T-helper 2 cell treated with Interferon-gamma antibody and Interleukin-4, amounts not matched to agents 5 μg/mL and 100 μg/mL, for 36 hours (primary cell): ENCODE measurements at places on chromosomes 16 and 17.

- no peak overlapping the region for H3K4me3 ChIP-seq
- peaks cover 5% of the 10 kb centered on the region for H3K36me3 ChIP-seq
- no peaks in the 10 kb centered on the region for H3K27me3 ChIP-seq
- H3K27ac ChIP-seq, result no peak overlapping the region
Measured at GRCh38 chr17:69539781-69540319, 125.4 kb downstream of the MAP2K6 start.

DNA sequence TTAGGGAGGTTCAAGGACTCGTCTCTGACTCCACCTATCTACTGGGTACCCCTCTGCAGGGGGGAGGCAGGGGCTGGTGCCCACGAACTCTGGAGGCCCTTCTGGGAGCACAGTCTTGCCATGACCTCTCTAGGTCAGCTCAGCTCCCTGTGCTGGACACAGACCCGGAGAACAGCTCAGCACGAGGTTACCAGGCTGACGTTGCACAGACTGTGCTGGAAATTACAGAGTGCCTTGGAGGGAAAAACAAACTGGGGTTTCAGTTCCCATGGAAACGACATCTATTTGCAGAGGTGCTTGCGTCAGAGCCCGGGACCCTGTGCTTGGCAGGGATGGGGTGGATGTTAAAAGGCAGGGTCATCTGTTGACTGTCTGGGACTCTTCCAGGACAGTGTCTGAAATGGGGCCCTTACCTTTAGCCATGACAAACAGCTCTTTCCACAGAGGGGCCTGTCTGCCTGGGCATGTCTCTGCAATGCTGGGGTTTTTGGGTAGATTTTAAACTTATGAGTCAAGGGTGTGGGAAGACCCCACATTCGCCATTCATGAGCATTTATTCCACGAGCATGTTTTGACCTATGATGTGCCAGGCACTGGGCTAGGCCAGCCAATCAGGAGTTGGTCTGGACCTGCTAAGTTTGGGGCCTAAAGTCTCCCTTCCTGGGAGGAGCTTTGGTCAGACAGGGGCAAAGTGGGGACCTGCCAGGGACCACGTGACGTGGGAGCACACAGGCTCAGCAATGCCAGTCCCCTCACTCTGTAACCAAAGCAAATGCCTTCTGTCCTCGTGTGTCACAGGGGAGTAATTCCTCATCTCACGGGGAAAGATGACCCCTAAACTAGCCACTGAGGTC, 22.5 kb downstream of the CCR7 start:
- H3K27me3 ChIP-seq, result no peaks in the 10 kb centered on the region
- H3K4me3 ChIP-seq, result peak overlapping the region; percentile 49
- peaks cover 3% of the 10 kb centered on the region for H3K36me3 ChIP-seq
- peak overlapping the region; percentile 83 for H3K27ac ChIP-seq

DNA sequence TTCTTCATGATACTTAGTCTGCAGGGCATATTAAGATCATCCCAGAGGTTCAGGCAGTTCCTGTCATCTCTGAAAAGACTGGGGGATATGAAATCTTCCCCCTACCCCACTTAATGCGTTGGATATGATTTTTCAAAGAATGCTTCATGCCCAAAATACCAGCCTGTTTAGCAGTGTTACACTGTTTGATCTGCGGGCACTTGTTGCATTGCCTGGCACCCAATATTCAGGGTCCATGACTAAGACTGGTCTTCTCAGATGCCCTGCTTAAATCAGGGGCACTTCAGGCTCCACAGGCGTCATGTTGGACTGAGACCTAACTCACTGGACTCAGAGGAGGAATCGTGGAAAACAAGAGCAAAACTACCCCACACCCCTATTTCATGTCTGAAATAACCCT, 6.4 kb upstream of the RASL10B start:
- H3K27me3 ChIP-seq, result no peaks in the 10 kb centered on the region
- H3K4me1 ChIP-seq, result no peaks in the 10 kb centered on the region
- no peak overlapping the region for H3K27ac ChIP-seq
- no peak for DNase-seq
- H3K36me3 ChIP-seq, result peaks cover 37% of the 10 kb centered on the region

- DNase-seq, result no peak
- H3K27ac ChIP-seq, result no peak overlapping the region
- H3K4me1 ChIP-seq, result peaks cover 25% of the 10 kb centered on the region
- H3K36me3 ChIP-seq, result peaks cover 2% of the 10 kb centered on the region
Measured at GRCh38 chr17:57467226-57467625, 210.9 kb downstream of the MSI2 start.
